ENCODE measurements at places on chromosomes 2 and 18.

- no peak for DNase-seq
Observed at GRCh38 chr2:128568106-128568505, 249.4 kb upstream of the HS6ST1 start.

GRCh38 chr18:21293479-21293878, 51.4 kb downstream of the GREB1L start:
- no peak for DNase-seq

DNA sequence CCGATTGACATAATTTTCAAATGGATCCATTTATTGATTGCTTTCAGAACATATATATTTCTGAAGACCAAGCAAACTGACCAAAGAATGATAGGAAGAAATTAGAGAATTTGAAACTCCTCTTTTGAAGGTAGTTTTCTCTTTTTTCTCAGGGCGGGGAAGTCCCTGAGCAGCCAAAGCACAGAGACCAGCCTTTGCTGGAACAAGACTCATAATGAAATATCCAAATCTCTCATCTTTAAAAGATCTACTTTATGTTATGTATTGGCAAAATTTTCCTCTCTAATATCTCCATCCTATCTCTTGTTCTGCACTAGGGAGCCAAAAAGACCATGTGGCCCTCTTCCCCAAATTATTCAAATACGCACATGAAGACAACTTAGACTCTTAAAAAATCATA, 379.0 kb upstream of the TCF4 start:
- DNase-seq = no peak

- no peak for DNase-seq
Observed at GRCh38 chr2:109497463-109497862, 116.3 kb downstream of the SEPTIN10 start.

DNA sequence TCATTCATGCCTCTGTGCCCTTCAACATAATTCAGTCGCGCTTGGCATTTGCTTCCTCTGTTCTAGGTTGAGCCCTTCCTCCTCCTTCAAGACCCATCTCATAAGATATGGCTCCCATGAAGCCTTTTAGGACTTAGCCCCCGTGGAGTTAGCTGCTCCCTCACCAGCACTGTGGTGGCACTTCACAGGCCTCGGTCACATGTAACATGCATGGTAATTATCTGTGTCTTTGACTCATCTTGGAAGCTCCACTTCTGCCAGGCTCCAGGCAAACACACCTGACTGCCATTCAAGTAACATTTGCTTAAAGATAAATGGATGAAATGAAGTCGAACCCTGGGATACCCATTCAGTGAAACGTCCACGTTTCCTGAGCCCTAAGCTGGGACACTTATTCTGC, 484.7 kb downstream of the EIPR1 start:
- no peak for DNase-seq

- DNase-seq = no peak
Observed at GRCh38 chr2:196233021-196233804, 61.8 kb upstream of the STK17B start.

- DNase-seq = no peak
Observed at GRCh38 chr2:160911258-160911657, 249.0 kb upstream of the TANK start.

DNA sequence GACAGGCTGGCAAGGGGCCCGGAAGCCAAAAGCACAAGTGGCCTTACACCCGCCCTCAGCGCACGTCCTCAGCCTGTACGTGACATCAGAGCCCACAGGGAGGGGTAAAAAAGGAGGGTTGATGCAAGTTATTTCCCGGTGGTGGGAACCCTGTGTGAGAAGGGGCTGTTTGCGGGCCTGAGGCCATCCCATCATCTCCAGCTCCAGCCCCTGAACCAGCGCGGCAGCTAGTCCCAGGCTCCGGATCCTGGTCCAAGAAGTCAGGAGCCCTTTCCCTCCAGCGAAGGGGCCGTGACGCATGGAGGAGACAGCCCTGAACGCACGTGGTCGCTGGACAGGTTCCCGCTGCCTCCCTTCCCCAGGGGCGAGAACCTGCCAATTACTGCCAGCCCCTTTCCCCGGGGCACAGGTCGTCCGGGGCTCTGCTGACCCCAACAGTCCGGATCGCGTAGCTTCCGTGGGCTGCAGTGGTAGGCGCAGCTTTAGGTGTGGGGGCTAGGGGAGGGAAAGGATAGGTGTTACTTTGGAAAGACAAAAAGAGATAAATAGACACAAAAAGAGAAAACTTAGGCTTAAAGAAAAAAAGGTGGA, 1.3 kb upstream of the LRP2 start:
- peak; percentile 44 for DNase-seq

DNA sequence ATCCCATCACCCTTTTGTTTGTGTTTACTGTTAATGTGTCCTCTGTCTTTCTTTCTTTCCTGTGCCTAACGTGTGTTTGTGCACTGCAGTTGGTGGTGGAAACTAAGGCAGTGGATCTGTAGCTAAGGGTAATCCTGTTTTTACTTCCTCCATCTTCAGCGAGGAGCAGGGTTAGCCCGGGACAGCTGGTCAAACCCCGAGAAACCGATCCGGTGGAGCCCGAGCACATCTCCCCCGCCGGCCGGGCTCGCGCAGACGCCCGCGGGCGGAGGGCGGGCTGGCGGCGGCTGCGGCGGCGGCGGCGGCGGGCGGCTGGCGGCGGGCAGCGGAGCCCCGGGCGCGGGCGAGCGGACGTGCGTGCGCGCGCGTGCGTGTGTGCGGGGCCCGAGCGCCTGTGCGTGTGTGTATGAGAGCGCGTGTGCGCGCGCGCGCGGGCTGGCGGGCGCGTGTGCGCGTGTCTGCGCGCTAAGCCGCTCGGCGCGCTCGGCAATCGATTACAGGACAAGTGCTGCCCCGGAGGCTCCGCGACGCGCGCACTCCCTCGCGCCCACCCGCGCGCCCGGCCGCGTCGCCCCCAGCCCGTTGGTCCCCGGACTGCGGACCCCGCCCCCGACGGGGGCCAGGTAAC, at the start of gene IKZF2:
TSS of gene IKZF2 (minus strand) at position 176 of the 628 bp plus-strand sequence. CDS start 2,983 bp downstream, outside the sequence.
- peak; percentile 98 for DNase-seq

DNA sequence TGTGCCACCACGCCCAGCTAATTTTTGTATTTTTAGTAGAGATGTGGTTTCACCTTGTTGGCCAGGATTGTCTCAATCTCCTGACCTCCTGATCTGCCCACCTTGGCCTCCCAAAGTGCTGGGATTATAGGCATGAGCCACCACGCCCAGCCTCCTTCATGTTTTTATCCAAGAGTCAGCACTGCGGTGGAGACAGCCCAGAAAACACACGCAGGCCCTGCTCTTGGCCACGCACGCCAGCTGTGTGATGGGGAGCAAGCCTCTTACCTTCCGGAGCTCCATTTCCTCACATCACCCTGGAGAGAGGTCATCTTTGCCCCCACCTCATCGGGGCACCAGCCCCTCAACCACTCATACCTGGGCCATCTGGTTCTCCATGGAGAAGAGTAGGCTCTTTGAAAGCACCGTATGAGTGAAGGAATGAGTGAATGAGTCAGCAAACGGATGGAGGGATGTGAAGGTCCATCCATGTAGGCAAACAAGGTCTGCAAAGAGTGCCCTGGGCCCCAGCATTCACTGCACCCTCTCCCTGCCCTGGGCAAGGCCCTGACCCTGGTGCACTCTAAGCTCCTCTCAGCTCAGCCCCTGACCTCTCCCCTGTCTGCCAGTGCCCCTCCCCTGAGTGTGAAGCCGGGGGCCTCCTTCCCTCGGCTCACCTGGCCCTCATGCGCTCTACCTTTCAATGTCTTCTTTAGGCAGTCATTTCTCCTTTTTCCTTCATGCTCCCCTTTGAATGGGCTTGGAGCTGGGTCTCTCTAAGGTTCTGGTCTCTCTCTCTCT, 7.4 kb downstream of the GYPC start:
- peak; percentile 47 for DNase-seq

- DNase-seq = no peak
Observed at GRCh38 chr2:50952596-50952995, 79.3 kb downstream of the NRXN1 start.

DNA sequence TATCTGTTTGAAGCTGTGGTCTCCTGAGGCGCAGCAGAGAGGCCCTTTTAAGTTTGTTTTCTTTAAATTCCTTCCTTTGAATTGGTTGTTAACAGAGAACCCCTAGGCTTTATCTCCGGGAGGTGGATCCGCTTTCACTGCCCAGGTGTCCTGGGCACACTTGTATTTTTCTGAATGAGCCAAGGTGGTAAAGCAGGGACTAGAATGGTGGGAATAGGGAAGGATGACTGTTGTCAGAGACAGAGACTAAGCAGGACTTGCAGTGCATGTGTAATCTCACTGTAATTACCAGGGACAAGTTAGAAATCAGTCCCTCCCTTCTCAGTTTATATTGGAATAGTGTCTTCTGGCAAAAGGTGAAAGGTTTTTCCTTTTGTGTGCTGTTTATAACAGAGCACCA, 72.8 kb downstream of the PHLPP1 start:
- DNase-seq = no peak

GRCh38 chr2:48048476-48049171, 142.3 kb upstream of the FBXO11 start:
- no peak for DNase-seq

DNA sequence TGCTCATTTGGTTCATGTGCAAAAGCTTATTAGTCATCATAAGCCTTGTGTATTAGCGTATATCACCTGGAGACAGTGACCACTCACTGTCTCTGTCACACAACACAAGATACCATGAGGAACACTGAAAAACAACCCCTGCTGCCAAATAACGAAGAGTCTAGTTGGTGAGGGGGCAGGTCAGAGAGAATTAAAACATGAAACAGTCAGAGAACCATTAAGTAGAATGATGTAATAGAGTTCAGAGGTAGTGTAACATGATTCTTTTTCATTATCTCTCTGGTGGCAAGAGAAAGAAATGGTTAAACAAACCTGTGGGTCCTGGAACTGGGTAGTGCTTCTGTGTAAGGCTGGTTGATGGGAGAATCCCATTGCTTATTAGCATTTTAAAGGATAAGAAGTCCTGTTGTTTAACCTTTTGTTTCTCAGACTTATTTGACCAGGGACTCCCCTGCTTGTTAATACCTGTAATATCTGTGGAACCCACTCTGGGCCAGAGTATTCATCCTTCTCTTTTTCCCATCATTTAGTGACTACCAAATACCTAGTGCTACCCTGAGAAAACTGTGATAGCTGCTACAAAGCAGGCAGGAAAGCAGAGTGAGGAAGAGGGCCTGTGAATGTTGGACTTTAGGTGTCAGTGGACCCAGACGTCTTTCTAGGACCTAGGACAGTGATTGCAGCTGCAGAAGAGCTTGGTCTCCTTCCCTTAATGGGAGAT, 38.0 kb downstream of the PTRHD1 start:
- DNase-seq = no peak

- DNase-seq = no peak
Observed at GRCh38 chr2:169159686-169160085, 90.3 kb downstream of the DHRS9 start.

DNA sequence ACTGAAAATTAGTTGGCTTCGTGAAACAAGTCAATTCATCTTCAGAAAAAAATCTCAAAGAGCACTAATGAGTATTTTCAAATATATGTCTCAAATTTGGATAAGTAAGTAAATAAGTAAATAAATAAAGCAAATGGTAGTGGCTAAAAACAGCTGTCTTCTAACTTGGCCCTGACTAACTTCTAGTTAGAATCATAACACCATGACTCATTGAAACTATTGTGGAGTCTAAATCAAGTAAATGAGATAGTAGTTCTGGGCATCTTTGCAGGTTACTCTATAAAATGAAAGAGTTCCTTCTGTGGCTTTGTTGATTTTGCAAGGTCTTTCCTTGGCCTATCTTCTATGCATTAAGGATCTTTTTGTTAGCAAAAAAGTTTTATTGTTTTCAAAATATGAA, 110.7 kb downstream of the SLC8A1 start:
- DNase-seq = no peak

DNA sequence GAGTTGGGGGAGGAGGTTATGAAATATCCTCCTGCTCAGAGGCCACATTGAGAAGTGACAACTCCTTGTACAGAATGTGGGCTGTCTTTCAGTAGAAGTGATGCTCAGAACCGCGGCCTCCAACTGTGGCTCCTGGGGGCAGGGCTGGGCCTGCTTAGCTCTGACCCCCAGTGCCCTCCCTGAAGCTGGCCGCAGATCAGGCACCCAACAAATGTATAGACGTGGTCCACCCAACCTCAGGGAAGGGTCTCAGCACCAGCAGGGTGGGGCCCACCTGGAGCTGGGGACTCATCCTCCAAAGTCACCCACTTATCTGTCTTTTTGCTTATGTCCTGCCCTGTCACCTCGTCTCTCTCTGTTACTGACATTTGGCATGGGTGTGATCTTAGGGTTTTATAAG, 11.1 kb upstream of the BIN1 start:
- no peak for DNase-seq

DNA sequence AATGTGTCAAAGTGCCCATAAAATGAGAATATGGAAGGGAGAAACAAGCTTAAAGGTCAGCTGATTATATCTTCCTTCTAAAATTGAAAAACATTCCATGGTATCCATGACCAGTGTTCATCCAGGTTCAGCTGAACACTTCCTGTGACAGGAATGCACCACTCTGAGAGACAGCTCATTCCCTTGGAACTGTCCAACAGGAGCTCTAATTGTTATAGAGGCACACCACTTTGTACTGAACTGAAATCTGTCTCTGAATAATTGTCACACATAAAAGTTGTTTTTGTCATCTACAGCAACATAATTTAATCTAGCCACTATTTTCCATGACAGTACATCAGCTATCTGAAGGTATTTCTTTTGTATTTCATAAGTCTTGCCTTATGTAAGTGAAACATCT, 195.9 kb upstream of the ZNF804A start:
- no peak for DNase-seq

DNA sequence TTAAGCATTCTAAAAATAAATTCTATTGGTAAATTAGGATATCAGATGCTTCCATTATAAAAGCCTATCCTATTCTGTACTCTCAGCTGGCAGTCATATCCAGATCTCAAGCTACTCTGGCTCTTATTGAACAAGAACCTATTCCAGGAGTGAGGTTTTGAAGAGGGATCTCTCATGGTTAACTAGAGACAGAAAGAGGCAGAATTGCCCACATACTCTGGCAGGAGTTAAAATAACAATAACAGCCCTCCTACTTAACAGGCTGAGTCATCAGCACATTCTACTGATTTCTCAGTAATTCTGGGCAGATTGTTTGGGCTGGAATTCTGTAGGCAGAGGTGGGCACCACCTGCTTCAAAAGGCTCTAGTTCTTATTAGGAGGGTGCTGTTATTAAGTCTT, 142.0 kb upstream of the UNC80 start:
- no peak for DNase-seq

GRCh38 chr18:5975111-5976002, 80.0 kb upstream of the TMEM200C start:
- DNase-seq = peak; percentile 88

- no peak for DNase-seq
Observed at GRCh38 chr2:129055824-129056223, 737.2 kb upstream of the HS6ST1 start.

GRCh38 chr2:238031751-238032150, 29.1 kb upstream of the SCLY start:
- DNase-seq = no peak

GRCh38 chr2:196384729-196385128, 213.4 kb upstream of the STK17B start:
- no peak for DNase-seq

- no peak for DNase-seq
Observed at GRCh38 chr2:100753444-100753843, 66.5 kb upstream of the NPAS2 start.

DNA sequence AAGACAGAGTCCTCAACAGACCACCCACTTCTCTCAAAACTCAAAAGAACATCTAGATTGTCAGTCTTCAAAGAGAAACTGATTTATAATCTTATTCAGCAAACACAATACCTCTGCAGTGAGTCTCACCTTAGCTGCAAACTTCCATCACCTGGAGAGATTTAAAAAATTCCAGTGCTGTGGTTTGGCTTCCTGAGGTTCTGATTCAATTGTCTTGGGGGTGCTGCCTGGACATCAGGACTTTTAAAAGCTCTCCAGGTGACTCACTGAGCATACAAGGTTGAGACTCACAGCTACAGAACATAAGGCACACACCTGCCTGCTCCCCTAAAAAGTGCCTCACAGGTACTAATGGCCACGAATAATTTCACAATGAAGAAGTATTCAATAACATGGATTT, 40.3 kb downstream of the RNF152 start:
- DNase-seq = no peak

Data from GM12865 (cell line).